Stimulated activated CD4-positive, alpha-beta T cell treated with anti-CD3 and anti-CD28 coated beads, Interleukin-4, amount 100 ng/mL, for 48 hours (primary cell): ENCODE measurements at places on chromosomes 4 and X.

- no peak for DNase-seq
Measured at GRCh38 chrX:68238568-68238967, 194.7 kb downstream of the OPHN1 start.

DNA sequence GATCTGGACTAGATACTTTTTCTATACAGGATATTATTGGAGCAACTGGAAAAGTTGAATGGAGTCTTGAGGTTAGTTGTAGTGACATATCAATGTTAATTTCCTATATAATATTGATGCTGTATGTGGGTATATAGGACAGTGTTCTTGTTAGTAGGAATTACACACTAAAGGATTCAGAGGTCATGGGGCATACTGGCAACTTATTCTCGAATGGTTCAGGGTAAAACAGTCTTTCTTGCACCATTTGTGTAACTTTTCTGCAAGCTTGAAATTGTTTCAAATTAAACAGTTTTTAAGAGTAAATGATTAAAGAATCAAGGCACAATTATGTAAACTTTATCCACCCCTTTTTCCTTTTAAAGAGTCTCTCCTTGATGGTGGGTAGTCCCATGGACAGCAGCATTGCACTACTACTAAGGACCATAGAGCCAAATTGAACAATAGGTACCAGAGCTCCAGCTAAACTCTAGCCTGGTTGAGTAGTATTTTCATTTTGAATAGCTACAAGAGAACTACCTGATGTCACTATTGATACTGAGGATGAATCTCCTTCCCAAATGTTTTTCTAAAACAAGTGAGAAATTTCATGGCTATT is 70.1 kb downstream of the DMP1 start:
- no peak for DNase-seq

DNA sequence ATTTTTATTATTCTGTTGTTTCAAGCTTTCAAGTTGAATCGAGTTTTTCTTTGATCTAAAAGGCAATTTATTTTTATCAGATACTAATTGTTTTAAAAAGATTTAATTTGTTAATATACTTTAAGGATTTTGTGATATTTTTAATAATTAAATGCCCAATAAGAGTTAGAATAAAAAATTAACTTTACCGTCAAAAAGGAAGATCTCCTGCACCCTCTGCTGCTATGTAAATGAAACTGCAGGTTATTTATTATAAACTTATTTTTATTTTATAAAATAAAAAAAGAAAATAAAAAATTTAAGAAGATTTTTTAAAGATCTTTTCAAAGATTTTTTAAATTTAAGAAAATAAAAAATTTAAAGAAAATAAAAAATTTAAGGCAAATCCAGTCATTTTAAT is 166.1 kb downstream of the CCSER1 start:
- DNase-seq, result no peak

DNA sequence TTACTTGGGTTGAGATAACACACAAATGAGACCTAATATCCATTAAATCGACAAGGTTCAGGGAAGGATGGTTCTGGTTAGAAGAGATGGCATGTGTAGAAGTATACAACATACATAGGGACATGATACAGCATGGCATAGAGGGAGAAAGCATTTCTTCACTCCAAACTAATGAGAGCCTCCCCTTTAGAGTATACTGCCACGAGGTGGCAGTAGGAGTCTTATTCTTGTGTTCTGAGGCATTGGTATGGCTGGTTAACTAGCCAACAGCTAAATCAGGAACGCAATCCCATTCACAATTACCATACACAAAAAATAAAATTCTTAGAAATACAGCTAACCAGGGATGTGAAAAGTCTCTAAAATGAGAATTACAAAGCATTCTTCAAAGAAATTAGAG is 29.1 kb upstream of the TRO start:
- DNase-seq, result no peak

GRCh38 chrX:150202641-150203247 is 160.4 kb upstream of the MAMLD1 start:
- no peak for DNase-seq

DNA sequence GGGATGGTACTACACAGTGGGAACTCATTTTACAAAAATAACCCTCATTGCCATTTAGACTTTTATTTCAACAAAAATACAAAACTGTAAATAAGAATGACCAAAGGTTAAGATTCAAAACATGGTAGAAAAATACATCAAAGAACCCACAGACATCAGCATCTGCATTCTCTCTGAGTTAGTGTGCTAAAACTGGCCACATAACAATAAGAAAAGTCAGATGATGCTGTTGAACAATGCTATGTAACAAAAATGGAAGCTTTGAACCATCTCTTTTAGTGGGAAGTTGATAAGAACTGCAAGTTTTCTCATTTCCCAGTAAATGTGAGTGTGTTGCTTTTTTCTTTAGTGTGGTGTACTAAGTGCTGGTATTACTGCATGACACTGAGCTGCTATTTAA is 888.4 kb upstream of the EPHA5 start:
- no peak for DNase-seq

DNA sequence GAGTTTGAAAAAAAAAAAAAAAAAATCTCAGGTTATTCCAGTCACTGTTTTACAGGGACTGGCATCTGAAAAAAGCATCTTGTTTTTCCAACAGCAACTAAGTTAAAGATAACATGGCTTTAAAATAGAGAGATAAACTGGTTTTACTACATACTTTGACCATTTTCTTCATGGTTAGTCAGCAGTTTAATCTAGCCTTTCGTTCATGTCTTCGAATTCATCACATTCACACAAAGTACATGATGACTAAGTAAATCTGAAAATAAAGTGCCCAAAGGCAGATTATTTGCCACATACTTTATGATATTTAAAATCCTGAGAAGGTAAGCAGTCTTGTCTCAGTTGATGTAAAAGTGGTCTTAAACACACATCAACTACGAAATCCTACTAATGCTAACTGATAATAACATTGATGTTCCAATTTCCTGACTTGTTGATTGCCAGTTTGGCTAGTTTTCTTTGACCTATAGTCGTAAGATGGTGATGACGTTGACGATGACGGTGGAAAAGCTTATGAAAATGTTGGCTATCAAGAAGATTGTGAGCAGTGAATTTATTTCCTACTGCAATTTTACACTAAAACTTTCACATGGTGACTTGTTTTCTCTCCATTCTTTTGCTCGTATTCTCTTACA is 540.5 kb upstream of the BOD1L1 start:
- DNase-seq, result no peak

GRCh38 chrX:47613082-47613481 is 6.6 kb downstream of the SYN1 start:
- DNase-seq, result no peak

DNA sequence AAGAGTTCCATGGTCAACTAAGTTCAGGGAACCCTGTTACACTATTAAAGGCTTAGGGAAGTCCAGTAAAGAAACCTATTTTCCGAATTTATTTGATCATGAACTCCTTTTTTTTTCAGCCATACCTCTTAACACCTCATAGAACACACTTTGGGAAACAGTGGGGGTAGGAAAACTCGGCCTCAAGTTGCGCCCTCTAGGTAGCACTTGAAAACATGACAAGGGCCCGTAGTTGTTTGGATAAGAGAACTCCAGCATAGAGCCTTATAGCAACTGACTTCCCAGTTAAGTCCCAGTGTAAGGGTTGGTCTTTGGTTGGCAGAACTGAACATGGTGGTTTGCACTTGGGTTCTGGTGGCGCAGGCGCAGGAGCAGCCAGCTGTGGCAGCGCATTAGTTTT is 14.4 kb downstream of the OGT start:
- DNase-seq, result no peak

GRCh38 chr4:4425696-4426095 is 38.8 kb downstream of the NSG1 start:
- no peak for DNase-seq

- DNase-seq, result no peak
Measured at GRCh38 chr4:122576261-122577188, 44.3 kb downstream of the IL21 start.

DNA sequence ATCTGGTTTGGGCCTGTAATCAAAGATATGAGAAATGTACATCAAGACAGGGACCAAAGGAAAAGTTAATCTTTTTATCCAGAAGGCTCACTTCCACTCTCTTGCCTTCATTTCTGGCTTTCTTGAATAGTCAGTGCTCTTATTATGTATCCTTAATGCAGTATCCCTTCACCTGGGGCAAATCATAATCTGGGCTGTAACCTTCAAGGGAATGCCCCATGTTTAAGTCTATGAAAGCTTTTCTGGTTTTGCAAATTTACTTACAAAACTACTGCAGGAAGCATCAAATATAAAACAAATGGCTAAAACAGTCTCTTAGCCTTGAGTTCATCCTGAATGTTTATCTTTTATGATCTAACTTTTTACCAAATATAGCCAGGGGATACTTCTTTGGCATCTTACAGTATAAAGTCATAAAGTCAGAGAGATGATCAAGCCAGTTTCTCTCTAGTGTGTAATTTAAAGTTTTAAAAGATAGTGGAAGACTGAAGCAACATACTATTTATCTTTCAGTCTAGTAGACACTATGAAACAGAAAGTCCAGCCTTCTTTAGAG is 1214.8 kb downstream of the STIM2 start:
- DNase-seq, result no peak

- no peak for DNase-seq
Measured at GRCh38 chr4:77028246-77028645, 47.5 kb downstream of the CCNI start.

DNA sequence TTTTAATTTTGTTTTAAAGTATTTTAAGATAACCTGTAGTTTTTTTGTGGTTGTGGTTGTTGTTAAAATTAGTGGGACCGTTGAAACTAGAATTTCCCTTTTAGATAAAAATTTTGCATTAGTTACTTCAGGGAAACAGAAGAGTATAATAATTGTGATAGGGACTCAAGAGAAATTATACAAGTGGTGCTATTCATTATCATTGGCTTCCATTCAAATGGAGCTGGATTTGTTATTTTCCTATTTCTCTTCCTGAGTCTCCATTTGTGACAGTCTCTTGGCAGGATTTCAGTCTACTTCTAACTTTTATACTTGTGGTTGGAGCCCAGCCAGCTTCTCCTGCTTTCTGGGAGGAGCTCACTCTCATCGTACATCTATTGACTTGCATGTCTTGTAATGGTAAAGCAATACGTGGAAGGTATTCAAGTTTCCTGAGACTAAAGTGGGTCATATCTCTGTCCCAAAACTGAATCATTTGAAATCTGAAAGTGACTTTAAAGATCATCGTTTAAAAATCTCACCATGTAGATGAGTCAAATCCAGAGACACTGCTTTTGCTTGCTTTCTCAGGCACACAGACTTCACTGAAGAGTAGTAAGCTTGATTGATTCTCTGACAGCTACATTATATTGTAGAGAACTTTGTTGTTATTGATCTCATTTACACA is 155.8 kb downstream of the RPA4 start:
- no peak for DNase-seq

DNA sequence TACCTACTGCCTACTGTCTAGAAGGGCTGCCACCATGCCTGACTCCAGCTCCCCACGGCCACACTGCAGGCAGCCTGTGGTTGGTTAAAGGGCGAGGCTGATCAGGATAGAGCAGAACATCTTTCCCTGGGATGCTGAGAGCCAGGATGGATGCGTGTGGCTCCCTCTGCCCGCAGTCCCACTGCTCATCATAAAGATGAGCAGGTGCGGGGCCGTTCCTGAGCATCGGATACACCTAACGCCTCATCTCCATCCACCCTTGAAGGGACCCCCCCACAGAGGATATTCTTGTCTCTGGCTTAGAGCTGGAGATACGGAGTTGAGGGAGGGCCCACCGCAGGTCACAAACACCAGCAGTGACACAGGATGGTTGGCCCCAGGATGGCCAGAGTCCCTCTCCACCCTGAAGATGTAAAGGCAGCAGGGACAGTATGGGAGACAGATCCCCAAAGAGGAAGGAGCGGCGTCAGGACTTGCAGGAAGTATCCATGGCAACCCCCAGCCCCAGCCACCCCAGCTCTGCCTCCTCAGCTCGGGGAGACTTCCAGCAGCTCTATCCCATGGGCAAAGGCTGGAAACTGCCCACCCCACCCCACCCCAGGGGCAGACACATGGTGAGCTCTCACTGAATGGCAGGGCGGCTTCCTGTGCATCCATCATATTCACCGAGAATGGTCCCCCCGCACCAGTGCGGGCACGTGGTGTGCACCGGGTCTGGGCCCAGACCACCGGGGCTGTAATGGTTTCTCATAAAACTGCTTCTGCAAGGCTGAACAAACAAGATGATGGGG is 19.3 kb downstream of the PPP2R2C start:
- DNase-seq, result no peak

- DNase-seq, result no peak
Measured at GRCh38 chr4:6121276-6121850, 79.0 kb downstream of the JAKMIP1 start.

DNA sequence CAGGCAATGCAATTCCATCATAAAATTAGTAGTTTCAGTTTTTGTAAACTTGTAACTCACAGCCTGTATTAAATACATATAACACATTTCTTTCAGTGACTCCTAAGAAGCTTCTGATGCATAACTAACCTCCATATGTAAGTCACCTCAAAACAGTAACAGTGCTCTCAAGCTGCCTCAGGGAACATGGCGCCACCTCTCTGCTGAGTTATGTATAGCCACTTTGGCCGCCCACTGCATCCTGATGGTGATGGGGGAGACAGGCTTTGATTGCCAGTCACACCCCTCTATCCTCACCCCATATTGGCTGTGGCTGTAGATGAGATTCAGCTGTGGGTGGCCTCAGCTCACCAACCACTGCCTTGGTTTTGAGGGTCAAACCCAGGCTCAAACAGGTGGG is 54.3 kb downstream of the LRBA start:
- peak; percentile 24 for DNase-seq

DNA sequence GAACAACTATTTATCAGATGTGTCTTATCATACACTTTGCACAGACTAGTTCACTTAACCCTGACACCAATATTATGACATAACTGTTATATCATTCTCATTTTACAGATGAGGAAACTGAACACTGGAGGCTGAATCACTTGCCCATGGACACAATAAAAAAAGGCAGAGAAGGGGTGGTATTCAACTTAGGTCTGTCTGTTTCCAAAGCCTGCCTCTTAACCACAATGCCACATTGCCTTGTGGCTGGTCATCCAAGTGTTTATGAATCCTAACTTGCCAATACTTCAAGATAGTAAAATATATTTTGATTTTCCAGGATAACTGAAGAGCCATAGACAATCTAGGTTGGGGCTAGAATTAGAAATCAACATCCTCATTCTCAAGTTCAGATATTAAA is 327.8 kb downstream of the NR3C2 start:
- DNase-seq, result no peak

GRCh38 chrX:136192839-136193414 is 45.6 kb downstream of the FHL1 start:
- no peak for DNase-seq

GRCh38 chr4:154720618-154721267 is 23.1 kb upstream of the LRAT start:
- DNase-seq, result no peak

GRCh38 chrX:1592470-1593142 is 1.2 kb downstream of the AKAP17A start:
- DNase-seq, result no peak

- no peak for DNase-seq
Measured at GRCh38 chrX:130048686-130049222, 61.5 kb downstream of the ELF4 start.

DNA sequence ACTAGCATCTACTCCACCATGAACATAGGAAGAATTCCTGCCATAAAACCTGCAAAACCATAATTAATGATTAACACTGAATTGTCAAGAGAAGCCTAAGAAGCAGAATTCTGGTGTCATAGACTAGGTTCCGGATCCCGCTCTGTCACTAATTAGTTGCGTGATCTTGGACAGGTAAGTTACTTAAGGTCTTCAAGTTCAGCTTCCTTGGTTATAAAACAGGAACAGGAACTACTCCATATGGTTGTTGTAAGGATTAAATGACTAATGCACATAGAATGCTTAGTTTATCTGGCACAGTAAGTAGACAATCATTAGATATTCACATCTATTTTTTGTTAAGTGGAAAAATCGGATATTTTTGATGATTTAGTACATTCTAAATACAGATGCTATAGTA is 14.3 kb downstream of the G3BP2 start:
- no peak for DNase-seq
